ENCODE measurements at places on chromosomes 11 and 22.

- no peak for DNase-seq
Measured at GRCh38 chr11:65892661-65893317, 2.3 kb downstream of the CCDC85B start.

GRCh38 chr11:22656130-22656529 lies 10.3 kb upstream of the GAS2 start:
- no peak for DNase-seq

DNA sequence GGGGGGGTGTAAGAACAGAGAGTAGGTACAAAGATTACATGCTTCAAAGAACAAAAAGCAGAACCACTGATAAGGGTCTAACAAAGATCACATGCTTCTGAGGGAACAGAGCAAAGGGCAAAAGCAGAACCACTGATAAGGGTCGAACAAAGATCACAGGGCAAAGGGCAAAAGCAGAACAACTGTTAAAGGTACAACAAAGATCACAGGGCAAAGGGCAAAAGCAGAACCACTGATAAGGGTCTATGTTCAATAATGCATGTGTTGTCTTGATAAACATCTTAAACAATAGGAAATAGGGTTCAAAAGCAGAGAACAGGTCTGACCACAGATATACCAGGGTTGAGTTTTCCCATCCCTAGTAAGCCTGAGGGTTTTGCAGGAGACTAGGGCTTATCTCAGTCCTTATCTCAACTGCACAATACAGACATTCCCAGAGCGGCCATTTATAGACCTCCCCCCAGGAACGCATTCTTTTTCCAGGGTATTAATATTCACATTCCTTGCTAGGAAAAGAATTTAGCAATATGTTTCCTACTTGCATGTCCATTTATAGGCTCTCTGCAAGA lies 81.9 kb upstream of the PGR start:
- no peak for DNase-seq

GRCh38 chr11:1168721-1169161 lies 11.0 kb downstream of the MUC5AC start:
- no peak for DNase-seq

- DNase-seq: no peak
Measured at GRCh38 chr11:2466869-2467694, 22.3 kb downstream of the KCNQ1 start.

GRCh38 chr22:20165421-20165820 lies 14.6 kb upstream of the CCDC188 start:
- no peak for DNase-seq

GRCh38 chr11:26983645-26984044 lies 10.3 kb upstream of the FIBIN start:
- no peak for DNase-seq

DNA sequence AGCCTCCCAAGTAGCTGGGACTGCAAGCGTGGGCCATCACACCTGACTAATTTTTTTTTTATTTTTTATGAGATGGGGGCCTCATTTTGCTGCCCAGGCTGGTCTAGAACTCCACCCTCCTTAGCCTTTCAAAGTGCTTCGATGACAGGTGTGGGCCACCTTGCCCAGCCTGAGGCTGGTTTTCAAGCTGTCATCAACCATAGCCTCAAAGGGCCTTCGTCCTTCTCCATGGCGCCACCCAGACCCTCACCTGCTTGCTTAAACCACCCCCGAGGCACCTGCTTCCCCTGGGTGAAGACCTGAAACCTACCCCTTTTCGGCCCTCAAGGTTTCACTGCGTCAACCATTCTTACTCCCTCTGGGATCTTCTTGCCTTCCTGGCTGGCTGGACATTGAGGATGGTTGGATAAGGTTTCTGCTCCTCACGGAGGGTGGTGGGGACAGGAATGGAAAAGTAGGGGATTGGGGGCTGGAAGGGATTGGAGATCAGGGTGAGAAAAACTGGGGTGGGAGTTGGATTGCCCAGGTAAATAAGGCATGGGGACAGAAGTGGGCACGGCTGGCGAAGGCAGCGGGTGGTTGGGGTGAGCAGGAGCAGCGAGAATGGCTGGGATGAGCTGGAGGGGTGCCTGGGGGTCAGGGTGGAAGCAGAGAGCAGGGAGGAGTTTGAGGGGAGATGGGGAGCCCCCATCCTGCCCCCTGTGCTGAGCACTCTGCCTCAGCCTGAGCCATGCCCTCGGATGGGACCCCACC lies 2.8 kb upstream of the ACR start:
- DNase-seq: no peak

DNA sequence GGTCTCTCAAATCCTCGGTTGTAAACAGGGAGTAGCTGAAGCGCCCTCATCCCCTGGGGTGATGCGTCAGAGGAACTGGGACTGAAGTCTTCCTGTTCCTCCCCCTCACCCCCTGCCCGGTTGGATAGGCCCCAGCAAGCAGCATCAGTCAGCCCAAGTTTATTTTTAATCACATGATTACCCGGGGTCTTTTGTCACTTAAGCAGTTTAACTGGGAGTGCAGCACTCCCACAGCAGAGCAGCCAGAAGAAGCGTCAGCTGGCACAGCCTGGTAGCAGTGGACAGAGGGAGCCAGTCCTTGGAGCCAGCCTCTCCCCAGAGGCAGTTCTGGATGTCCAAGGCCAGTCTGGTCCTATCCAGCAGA lies 342.1 kb downstream of the CTTN start:
- no peak for DNase-seq

DNA sequence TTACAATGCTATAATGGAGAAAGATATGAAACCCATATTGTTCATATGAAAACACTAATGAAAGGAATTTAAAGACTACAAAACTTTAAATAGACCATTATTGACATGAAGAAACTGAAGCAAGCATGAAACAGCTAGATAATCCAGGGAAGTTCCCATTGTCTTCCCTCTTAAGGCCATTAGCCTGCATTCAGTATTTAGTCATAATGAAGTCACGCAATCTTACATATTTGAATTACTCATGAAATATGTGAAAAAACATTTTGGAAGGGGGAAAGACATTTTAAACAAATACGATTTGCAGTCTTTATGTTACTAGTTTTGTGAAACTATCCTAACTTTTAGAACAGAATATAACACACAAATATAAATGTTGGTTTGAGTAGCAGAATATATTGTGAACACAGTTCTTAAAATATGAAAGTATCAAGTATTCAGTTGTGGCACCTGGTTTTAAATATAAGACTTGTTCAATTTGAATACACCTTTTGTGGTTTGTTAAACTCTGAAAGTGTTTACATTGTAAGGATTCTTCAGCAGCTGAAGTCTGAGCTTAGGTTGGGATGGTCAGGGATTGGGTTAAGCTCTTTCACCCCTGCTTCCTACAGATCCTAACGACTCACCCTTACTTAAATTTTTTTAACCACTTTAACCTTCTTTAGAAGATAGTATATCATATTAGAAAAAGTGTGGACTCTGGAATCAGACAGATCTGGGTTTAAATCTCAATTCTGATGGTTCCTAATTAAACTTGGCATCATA lies 500.3 kb upstream of the TENM4 start:
- no peak for DNase-seq

- DNase-seq: no peak
Measured at GRCh38 chr22:17336061-17336460, 33.2 kb upstream of the CECR2 start.

- no peak for DNase-seq
Measured at GRCh38 chr11:71253794-71254193, 1.4 kb upstream of the SHANK2 start.
